ENCODE measurements at places on chromosomes 12 and 14.
A peak's percentile ranks its signal among the peaks of the same experiment; 100 is the strongest.

- DNase-seq = no peak
Measured at GRCh38 chr14:104739026-104739425, 13.9 kb upstream of the SIVA1 start.

DNA sequence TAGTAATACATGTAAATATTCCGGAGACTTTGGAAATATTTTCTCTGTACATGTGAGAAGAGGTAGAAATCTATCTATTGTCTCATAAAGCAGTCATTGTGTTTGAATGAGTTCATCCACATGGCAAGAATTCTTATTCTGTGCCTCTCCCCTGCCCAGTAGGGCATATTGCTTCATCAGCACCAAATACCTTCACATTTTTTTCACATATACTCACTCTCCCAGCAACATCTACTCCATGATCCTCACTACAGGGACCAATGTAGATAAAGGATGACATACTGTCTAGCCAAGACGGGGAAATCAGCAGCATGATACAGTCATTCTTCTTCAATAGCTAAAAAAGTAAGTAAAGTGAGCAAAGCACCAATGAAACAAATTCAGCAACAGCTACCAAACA is 1.3 kb upstream of the TAS2R14 start:
- DNase-seq = no peak

DNA sequence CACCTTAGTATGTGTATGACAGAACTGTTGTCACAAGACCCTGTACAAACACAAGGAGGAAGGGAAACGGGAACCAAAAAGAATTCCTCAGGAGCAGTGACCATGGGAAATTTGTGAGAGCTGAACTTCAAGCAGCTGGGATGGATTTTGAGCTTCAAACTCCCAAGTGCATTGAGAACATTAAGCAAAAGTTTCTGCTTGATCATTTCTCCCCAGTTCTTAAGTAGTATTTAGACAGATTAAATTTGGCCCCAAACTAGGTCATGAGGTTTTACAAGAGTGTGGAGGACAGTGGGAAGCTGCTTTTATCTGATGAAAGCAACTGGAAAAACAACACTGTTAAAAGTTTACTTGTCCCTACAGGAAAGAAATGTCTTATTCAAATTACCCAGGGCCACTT is 206.0 kb upstream of the DCN start:
- no peak for DNase-seq

- no peak for DNase-seq
Measured at GRCh38 chr12:41228066-41228820, 40.1 kb downstream of the PDZRN4 start.

DNA sequence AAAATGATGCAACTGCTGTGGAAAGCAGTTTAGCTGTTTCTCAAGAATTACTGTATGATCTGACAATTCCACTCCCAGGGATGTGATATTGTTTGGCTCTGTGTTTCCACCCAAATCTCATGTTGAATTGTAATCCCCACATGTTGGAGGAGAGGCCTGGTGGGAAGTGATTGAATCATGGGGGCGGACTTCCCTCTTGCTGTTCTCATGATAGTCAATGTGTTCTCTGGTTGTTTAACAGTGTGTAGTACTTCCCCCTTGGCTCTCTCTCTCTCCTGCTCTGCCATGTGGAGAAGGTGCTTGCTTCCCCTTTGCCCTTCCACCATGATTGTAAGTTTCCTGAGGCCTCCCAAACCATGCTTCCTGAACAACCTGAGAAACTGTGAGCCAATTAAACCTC is 93.4 kb upstream of the CPM start:
- no peak for DNase-seq

DNA sequence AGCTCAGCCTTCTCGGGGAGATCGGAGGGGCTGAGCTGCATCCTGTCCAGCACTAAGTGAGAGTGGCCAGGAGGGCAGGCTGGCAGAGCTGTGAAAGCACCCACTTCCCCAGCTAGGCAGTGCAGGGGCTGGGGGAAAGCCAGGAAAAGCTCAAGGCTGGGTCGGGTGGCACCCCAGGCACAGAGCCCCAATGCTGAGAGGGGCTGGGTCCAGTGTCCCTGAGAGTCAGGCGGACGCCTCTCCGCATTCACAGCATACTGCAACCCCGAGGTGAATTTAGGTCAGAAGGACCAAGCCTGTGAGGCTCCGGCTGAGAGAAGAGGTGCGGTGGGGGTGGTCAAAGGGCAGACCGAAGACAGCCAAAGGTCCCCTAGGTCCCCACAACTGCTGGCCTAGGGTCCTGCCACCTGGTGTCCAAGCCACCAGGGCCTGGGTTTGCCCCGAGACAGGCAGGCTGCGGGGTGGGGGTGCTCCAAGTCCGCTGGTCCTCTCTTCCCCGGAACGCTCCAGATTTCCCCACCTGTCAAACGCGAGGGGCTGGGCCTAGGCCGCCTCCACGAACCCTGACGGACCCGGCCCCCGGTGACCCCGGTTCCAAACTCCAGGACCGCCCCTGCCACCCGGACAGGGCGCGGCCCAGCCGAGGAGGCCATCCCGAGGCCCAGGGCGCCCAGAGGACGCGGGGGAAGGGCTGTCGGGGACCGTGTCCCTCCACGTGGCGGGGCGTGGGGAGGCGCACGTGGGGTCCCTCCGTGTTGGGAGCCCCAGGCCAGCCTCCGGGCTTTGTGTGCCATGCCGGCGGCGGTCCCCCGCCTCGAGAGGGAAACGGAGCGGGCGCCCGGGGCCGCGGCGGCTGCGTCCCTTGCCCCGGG is 527 bp downstream of the CAMKK2 start:
- no peak for DNase-seq

DNA sequence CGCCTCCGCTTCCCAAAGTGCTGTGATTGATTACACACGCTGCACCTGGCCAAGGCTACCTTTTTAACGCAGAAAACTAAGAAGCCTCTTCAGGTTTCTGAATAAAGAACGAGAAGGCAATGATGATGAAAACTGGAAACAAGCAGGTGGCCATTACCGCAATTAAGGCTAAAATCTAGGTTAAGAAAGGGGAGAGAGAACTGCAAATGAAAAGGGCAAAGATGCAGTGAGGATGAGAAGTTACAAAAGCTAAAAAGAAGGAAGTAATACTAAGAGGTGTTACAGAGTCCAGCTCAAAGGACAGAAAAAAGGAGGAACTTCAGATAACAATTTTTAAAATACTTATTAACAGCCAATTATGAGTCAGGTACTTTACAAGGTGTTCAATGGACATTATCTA is 79.7 kb downstream of the DUSP16 start:
- no peak for DNase-seq

DNA sequence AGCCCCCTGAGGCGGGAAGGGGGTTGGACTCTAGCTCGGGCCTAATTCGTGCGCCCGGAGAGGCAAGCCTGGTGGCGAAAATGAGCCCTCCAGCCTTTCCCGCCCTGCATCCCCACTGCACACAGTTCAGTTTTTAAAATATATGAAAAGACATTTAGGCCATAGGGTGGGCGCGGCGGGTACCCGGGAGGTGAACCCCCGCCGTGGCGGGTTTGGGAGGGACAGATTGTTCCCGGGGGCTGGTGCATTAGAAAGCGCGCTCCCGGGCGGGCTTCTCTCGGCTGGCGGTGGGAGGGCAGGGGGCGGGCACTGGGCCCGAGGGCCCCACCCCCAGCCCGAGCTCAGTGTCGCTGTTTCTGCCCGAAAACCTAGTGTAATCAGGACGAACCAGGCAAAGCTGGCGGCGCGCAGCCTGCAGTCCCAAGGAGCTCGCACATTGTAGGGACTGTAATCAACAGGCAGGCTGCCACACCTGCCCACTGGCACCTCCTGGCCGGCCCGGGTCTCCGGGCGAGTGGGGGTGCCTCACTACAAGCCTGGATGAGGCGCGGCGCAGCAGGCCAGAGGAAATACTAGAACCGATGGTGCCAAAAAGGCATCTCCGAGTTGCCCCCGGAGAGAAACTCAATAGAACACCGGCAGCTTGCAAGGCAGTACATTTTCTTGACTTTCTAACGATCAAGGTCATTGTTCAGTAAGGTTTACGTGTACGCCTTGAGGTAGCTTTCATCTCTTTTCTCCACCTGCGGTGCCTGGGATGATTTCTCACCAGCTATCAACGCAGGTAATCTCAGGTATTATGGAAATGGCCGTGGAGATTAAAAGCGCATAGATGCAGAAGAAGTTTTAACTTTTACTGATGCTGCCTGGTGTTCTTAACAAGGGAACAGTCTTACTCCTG is 764 bp upstream of the SPTB start:
- peak; percentile 40 for DNase-seq

GRCh38 chr14:105476097-105476830 is 1.6 kb downstream of the CRIP2 start:
- DNase-seq = no peak

Measured in activated T-helper 9 cell treated with anti-CD3 and anti-CD28 coated beads, Interleukin-2, amount 50 U/mL, for 16 hours (primary cell).